Fibroblast of the aortic adventitia (primary cell): ENCODE measurements at places on chromosomes 16 and 17. TPM values are rescaled to one million over a fixed set of nuclear protein-coding genes. Genes with fewer than 3 reads are reported as not detected.

Gene CCL4L2
- not detected in 2 replicates for total RNA-seq

Gene NPIPA7
- 2.5 TPM in 1 of 2 replicates, not detected in the other for total RNA-seq

Gene C16orf96
- under 0.01 TPM in 1 of 2 replicates, not detected in the other for total RNA-seq

Gene SCGB1C2
- not detected in 2 replicates for total RNA-seq

Gene NLGN2
- 7.0 and 20.3 TPM in 2 replicates for total RNA-seq

Gene KRTAP9-1
- total RNA-seq: not detected in 2 replicates

Gene SLC52A1
- total RNA-seq: 0.09 and 0.25 TPM in 2 replicates

Gene COX6A2
- total RNA-seq: not detected in 2 replicates

Gene GPR179
- under 0.01 TPM in 2 replicates for total RNA-seq

Gene IL34
- total RNA-seq: 3.4 and 10.9 TPM in 2 replicates
